ENCODE measurements at places on chromosomes 12 and 14. TPM values are rescaled to one million over a fixed set of nuclear protein-coding genes. Genes with fewer than 3 reads are reported as not detected.

The DBX2 gene
- total RNA-seq = not detected

The FOXN4 gene
- not detected for total RNA-seq

The CD9 gene
- total RNA-seq = 12.8 TPM

The TUBA1B gene
- total RNA-seq = 2,425 TPM

The TSHR gene
- total RNA-seq = not detected

The GALNT9 gene
- not detected for total RNA-seq

The B4GALNT1 gene
- total RNA-seq = 1.4 TPM

The EPYC gene
- not detected for total RNA-seq

The NAA30 gene
- 14.2 TPM for total RNA-seq

The TEAD4 gene
- total RNA-seq = 9.0 TPM

The DIO2 gene
- not detected for total RNA-seq

The MANSC1 gene
- 2.5 TPM for total RNA-seq

The EID3 gene
- total RNA-seq = 3.9 TPM

The NYNRIN gene
- 0.07 TPM for total RNA-seq

The MSI1 gene
- 1.3 TPM for total RNA-seq

The ZNF10 gene
- total RNA-seq = 5.1 TPM
